Activated effector memory CD4-positive, alpha-beta T cell treated with anti-CD3 and anti-CD28 coated beads, Interleukin-2, amount 50 U/mL, for 16 hours (primary cell): ENCODE measurements at places on chromosomes 16 and 17.

- no peak for DNase-seq
Observed at GRCh38 chr16:12796498-12796897, 7.2 kb downstream of the CPPED1 start.

GRCh38 chr17:80804466-80804865 lies 187.2 kb upstream of the CHMP6 start:
- DNase-seq, result no peak

GRCh38 chr16:72878301-72879269 lies 169.3 kb downstream of the ZFHX3 start:
- no peak for DNase-seq

- no peak for DNase-seq
Observed at GRCh38 chr16:27579087-27579980, 29.4 kb downstream of the KATNIP start.

- no peak for DNase-seq
Observed at GRCh38 chr16:85372627-85373372, 240.3 kb upstream of the GSE1 start.

- DNase-seq, result no peak
Observed at GRCh38 chr16:9518051-9518450, 426.6 kb downstream of the HAPSTR1 start.

- peak; percentile 86 for DNase-seq
Observed at GRCh38 chr16:28326881-28327610, 34.7 kb downstream of the SBK1 start.

DNA sequence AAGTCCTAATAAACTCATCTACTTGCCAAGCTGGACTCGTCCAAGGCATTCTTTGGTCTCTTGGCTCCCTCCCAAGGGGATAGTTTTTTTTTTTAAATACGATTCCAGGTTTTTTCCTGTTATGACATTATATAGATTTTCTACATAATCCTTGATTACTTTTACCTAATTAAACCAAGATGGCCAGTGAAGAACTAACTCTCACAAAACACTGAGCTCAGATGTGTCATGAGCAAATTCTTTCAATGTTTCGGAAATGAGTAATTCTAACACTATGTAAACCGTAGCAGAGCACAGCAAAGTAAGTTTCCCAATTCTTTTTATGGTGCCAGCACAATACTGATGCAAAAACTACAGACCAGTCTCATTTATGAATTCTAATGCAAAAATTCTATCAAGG lies 1.8 kb downstream of the ZNF23 start:
- DNase-seq, result no peak

DNA sequence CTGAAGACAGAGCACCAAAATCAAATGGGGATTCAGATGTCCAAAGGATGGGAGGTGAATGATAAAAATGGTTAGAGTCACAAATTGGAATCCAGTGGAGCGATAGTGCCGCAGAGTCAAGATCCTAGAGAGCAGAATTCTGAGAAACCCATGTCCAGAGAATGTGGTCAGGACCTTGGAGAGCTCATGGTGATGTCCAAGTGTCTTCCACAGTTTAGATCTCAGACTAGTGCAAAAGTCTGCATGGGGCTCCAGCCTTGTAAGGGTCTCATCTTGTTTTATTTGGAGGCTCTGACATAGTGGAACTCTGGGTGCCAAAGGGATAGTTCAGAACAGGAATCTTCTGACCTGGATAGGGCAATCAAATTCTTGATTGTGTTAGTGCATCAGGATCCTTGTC lies 245.9 kb upstream of the HSBP1 start:
- DNase-seq, result no peak

DNA sequence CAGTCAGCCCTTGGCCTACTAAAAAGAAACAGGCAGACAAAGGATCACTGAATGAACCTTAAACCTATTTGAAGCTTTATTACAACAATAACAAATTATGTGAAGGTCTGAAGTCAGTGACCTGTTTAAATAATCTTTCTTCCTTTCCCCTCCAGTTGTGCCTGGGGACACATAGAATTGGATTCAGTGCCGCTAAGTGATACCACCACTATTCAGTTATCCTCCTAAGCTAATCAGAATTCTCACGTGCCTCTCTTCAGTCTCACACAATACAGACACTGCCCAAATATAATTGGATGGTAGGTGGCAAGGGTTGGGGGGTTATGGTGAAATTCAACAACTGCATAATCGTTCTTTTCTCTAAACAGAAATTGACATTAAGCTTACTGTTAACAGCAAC lies 11.4 kb downstream of the TXNDC11 start:
- DNase-seq, result no peak

DNA sequence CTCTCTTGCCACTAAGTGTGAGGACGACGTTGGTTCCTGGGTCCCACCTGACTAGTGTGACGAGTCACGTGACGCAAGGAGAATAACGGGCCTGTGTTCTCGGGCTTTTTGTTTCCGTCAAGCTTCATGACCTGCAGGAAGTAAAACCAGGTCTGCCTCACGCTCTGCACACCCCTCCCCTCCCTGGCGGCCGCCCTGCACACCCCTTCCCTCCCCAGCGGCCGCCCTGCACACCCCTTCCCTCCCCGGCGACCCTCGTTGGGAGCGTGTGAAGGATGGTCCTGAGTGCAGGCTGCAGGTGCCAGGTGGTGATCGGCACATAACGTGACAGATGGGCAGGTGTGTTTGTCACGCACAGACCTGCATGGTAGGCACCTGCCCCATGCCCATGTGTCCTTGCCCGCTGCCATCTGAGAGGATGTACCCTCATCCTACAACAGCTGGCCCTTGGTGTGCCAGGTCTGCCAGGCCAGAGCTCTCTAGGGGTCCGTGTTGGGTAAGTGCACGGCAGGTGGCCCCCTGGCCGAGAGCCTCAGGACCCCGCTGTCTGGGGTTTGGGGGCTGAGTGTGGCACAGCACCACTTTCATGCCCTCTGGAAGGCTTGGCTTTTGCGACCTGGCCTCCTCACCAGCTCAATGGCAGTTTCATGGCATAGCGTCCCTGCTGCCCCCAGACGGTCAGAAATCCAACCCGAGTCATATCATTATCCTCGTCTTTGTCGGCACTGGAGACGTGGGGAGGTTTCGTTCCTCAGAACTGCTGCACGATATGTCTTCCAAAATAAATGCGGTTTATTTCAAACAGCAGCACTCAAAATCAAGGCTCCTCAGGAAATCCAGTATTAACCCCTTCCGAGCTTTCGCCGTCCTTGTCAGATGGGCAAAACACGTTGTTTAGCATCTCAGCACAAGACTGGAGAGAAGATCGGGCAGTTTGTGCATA lies 191.8 kb upstream of the CHMP6 start:
- DNase-seq, result no peak

GRCh38 chr16:23975293-23975692 lies 139.5 kb downstream of the PRKCB start:
- no peak for DNase-seq

GRCh38 chr16:22282254-22282892 lies 14.8 kb upstream of the POLR3E start:
- no peak for DNase-seq

- peak; percentile 69 for DNase-seq
Observed at GRCh38 chr17:42675965-42676423, 800 bp downstream of the PLEKHH3 start.

DNA sequence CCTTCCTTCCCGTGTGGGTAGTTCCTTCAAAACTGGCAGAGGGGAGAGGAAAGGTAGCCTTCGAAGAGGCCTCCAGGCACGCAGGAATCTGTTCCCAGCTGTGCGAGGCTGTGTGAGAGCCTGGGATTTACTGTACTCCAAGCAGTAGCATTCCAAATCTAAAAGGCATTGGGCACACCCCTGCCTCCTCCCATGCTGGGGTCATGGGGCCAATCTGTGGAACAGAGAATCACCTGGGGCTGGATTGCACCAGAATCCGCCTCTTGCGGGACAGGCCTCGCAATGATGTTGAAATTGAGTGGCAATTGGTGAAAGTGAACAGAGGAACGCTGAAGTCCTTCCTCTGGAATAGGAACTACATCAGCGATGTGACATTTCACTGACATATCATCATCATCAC lies 72.5 kb upstream of the IRX3 start:
- DNase-seq, result no peak

DNA sequence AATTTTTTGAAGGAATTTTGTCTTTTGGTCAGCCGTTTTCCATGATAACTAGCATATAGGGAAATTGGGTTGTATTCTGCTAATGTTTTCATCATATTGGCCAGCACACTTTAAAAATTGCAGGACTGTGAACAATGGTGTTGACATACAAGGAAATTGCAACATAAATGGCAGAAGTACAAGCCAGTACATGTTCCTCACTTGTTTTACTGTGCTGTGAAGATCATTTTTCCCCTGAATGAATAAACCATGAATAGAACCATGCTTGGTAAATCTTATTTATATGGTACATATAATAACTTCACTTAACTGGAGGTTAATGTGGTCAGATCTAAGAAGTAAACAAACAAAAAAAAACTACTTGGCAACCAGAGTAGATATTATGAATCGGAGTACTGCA lies 22.8 kb downstream of the OMG start:
- DNase-seq, result no peak

DNA sequence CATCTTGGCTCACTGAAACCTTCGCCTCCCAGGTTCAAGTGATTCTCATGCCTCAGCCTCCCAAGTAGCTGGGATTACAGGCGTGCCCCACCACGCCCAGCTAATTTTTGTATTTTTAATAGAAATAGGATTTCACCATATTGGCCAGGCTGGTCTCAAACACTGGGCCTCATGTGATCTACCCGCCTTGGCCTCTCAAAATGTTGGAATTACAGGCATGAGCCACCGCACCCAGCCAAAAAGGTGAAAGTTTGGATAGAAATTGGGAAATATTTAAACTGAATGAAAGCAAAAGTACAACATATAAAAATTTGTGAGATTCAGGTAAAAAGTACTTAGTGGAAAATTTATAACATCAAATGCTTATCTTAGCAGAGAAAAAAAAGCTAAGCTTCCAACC lies 52.9 kb upstream of the KIFC3 start:
- no peak for DNase-seq

GRCh38 chr16:31277659-31278260 lies 18.0 kb downstream of the ITGAM start:
- DNase-seq, result no peak

GRCh38 chr17:76585649-76586593 lies at the start of gene ST6GALNAC2:
Gene ST6GALNAC2, minus strand, starts transcription at chr17:76585860. Its CDS starts 52 bp downstream, at chr17:76585808.
- DNase-seq, result peak; percentile 78

- DNase-seq, result no peak
Observed at GRCh38 chr17:30805944-30806456, 18.5 kb downstream of the CRLF3 start.

- no peak for DNase-seq
Observed at GRCh38 chr17:75856062-75856756, 1.1 kb upstream of the WBP2 start.

DNA sequence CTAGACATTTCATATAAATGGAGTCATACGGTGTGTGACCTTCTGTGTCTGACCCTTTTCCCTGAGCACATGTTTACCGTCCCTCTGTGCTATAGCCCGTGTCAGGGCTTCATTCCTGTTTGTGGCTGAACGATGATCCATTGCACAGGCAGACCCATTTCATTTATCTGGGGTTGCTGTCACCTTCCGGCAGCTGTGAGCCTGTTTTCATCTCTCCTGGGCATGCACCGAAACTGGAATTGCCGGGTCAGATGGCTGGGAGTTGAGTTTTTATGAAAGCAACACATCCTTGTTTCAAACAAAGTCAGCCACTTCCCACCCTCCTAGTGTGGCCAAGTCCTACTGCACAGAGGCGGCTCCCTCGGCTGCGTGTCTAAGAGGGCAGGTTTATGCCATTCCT lies 25.5 kb downstream of the BAIAP2 start:
- DNase-seq, result no peak

DNA sequence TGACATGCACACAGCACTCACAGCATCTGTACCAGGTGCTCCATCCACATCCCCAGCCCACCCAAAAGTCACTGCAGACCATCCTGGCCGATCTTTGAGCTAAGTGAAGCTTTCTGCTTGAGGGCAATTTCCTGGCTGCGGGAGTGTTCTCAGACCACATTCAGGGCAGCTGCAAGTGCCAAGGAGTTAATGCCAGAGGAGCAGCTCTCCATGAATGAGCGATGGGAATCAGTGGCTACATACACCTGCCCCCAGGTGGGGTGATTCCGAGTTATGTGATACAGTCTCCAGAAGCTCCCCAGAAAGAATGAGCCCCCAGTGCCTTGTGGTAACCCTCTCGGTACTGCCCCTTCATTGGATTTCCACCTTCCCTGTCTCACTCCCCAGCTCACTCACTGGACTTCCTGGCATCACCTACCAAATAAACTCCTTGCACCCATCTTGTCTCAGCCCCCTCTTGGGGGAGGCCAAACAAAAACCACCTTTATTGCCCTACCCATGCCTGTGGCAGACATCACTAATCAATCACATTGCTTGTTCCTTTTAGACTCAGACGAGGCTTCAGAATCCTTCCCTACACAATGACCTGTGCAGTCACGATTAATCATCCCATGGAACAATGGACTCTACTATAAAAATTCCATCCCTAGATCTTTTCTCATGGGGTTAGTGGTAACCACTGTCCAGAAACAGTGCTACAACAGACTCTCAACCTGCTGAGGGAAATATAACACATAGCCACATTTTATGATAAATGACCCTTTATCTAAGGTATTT lies 121.1 kb downstream of the IRX5 start:
- no peak for DNase-seq

GRCh38 chr17:59494757-59495368 lies 70.5 kb upstream of the DHX40 start:
- no peak for DNase-seq

GRCh38 chr16:2008009-2008526 lies 1.6 kb downstream of the ZNF598 start:
- DNase-seq, result peak; percentile 73

DNA sequence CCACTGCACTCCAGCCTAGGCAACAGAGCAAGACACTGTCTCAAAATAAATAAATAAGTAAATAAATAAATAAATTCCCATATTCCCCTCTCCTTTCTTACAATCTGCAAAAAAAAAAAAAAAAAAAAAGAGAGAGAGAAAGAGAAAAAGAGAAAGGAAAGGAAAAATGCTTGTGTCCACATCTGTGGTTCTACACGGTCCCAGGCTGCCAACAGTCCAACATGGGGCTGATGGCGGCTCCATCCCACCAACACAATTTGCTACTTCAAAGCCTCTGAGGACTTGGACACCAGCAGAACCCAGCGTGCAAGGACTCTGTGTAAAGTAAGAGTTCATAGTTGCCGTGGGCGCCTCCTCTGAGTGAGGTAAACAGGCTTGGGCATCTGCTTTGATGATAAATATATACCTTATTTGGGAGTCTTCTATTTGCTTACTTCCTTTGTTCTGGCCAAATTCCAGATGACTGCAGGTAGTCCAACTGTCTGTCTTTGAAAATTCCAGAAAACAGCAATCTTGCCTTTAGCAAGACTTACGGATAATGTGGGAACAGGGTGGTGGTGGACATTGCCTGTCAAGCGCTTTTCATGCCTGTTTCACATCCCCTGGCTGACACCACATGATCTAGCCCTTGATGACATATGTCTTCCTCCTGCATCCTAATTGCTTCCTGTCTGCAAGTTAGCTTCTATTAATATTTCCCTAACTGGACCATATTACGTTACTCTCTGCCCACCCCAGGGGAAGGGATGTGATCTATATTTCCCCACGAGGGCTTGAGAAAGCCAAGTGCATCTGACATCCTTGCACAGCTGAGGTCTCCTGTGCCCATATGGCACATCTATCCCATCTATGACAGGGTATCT lies 10.1 kb downstream of the LITAF start:
- DNase-seq, result no peak

- DNase-seq, result no peak
Observed at GRCh38 chr17:11336290-11336689, 95.3 kb downstream of the SHISA6 start.
